Fibroblast of pulmonary artery (primary cell): ENCODE measurements at places on chromosomes 5 and 9.

- DNase-seq = no peak
These were observed 29.6 kb downstream of the KCNIP1 start for GRCh38 chr5:170533383-170533782.

DNA sequence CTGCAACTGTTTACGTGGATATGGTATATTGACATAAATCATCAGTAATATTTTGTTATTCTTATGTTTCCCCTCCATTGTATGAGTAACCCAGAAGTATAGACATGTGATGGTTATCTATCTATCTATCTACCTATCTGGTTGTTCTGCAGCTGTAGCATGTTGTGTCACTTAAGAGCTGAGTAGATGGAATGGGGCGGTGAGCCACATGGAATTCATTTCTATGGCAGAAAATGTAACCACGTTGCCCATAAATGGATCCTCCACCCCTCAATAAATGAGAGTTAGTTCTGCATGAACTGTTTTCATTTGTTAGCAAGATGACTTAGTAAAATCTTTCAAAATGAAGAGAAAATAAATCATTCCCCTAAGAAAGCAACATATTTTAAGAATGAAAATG, 553.2 kb downstream of the MAT2B start:
- DNase-seq = no peak

DNA sequence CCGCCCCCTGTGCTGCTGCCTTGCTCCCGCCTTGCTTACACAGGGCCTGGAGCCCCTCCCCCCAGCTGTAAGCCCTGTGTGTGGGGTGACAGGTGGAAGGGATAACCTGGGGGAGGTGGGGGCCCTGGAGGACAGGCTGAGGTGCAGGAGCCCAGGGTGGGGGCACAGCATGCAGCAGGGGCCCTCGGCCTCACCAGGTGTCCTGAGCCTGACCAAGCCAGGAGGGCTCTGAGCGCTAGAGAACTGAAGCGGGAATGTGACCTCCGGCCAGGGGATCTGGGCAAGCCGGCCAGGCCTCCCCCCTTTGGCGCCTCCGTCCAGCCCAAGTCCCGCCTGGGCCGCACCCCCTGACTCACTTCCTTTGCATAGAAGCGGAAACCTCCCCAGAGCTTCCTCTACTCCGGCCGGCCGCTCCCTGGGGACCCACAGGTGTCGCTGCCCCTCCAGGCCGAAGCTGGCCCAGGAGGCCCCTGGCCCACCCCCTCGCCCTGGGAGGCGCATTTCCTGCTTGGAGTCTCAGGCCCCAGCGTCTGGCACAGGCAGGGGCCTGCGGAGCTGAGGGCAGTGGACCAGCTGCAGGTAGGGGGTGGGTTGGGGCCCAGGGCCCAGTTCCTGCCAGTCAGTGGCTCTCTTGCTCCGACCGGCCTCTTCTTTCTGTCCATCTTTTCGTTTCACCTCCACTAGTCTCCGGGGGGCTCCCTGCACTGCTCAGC, at the start of gene TOR4A:
Gene TOR4A, plus strand, starts transcription at position 398 of the 713 bp plus-strand sequence. CDS start 964 bp downstream, outside the sequence.
- peak; percentile 94 for DNase-seq

DNA sequence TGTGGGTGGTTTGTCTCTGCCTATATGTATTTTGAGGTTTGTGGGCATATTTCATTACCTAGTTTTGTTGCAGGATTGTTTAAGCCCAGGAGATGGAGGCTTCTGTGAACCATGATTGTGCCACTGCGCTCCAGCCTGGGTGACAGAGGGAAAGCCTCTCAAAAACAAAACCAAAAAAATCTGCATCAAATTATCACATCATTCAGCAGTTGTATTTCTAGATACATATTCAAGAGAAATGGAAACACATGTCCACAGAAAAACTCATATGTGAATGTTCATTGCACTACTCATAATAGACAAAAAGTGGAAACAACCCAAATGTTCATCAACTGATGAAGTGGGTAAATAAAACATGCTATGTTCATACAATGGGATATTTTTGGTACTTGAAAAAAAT, 29.9 kb downstream of the HSPA4 start:
- DNase-seq = no peak

GRCh38 chr5:142327111-142327842, 2.5 kb upstream of the SPRY4 start:
- peak; percentile 72 for DNase-seq

DNA sequence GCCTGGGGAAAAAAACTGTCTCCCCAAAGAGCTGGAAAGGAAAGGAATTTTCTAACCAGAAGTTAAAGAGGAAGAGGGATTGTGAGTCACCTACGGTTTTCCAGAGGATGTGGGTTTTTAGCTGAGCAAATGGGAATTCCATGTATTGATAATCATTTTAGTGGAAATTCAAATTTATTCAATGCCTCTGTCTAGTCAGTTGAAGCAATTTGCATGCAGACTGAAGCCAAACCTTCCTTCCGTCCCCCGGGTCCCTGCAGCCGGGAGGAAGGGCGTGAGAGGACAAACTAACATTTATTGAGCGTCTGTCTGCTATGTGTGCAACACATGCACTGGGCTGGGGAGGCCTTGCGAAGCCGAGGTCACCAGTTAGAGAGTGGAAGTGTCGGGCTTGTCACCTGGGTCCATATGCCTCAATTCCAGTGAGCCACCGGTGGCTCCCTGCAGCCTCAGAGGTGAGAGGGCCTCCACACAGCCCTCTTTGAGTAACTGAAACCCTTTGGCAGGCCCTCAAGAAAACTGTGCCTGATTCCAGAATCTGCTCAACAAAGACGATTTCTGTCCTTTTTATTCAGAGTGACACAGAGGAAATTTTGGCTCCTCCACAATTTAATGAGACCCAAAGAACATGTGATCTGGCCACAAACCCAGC, 70.3 kb downstream of the COL27A1 start:
- peak; percentile 25 for DNase-seq

- DNase-seq = no peak
These were observed 7.3 kb downstream of the PTGES2 start for GRCh38 chr9:128120061-128120740.

DNA sequence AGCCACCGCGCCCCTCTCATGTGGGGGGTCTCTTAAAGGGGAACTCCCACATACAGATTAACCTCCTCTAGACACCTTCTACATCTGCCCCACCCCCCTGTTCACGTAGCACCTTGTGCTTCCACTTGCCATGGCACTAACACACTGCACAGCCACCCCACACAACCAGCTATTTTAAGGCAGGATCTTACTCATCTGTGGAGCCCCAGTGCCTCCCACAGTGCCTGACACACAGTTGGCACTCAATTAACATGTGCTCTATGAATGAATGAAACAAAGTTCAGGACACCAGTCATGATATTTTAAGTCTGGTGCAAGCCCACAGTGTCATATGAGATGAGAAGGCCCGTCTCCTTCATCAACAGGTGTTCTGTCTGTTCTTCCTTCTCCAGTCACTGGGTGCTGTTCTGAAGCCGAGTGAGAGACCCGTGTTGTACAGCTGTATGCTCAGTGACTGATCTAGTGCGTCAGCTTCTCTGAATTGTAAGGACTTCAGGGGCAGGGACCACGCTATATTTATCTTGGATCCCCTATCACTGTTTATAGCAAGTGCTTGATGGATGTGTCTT, 149.1 kb downstream of the TLE1 start:
- DNase-seq = no peak

DNA sequence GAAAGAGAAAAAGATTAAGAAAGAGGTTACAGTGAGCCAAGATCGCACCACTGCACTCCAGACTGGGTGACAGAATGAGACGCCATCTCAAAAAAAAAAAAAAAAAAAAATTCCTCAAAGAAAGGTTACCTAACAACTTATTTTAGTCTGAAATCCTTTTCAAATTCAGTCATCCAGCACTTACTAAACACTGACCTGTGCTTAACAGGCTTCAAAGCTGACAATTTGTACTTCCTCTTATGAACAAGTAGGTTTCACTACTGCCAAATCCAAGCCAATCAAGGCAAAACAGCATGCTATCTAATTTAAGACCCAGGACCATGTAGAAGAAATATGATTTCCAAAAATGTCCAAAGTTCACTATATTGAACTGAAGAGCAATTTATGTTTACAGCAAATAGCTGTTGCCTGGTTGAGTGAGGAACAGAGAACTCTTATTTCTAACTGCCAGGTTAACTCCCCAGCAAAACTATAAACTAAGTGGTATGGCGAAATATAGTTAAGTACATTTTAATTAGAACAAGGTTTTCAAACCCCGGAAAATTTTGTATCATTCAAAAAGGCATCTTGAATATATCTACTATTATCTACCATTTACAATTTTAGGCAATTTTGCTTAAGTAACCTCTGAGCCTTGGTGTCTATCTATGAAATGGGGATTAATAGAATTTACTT, 13.4 kb downstream of the PWWP2A start:
- DNase-seq = no peak

GRCh38 chr5:127590156-127590722, 58.6 kb upstream of the CTXN3 start:
- no peak for DNase-seq

DNA sequence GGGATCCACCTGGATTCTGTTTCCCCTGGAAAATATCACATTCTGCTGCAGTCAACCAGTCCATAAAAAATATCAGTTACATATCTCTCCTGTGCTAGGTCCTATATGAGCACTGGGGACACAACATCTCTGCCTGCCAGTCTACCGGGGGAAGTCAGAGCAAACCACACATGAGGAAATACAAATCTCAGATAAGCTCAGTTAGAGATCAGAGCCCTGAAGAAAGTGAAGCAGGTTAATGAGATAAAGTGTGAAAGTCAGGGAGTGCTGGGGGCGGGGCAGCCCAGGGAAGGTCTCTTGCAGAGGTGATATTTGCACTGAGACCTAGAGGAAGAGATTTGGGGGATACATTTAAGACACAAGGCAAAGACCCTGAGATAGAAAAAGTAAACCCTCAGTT, 67.8 kb upstream of the SLC1A1 start:
- no peak for DNase-seq

DNA sequence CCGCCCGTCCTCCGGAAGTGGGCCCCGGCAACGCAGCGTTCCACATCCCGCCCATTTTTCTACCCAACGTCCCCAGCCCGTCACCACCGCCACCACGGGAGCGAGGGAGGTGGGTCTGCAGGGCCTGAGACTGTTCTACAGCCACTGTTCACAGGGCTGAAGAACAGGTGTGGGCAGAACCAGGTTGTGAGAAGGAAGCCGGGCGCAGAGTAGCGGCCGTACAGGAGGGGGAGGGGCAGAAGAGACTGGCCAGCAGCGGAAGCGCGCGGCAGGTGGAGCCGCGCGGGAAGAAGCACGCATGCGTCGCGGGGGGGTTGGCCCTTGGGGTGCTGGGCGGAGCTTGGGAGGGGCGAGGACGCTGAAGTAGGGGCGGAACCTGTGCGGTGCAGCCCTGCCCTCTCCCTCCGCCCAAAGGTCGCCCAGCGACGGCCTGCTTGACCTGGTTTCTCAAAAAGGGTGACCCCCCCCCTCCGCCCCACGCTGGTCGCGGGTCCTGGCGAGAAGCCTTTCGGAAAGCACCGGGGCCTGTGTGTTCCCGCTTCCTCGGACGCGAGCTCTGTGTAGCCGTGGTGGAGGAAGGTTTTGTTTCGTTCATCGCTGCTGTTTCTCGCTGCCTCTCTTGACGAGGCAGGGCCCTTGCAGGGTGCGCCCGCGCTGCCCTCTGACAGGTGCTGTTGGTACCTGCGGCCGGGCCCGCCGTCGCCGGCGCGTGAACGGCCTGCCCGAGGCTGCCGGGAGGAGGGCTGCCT, 7.8 kb upstream of the MGAT1 start:
- DNase-seq = peak; percentile 95
